ENCODE measurements at places on chromosomes 6 and 20.

DNA sequence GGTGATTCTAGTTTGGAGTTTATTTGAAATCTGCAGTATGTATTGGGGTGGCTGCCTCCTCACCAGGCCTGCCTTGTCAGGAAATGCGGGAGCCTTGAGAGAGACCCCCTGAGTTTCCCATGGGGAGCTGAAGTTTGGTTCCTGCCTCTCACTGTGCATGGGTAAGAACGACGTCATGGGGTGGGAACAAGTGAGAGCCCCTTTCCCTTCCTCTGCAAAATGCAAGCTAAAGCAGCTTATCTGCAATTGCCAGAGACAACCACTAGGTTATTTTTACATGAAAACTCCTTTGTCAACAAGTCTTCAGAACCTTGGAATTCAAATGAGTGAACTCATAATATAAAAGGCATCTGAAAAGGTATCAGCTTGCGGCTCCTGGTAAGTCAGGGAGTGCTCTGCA, 58.4 kb downstream of the TMEM170B start:
- peak; percentile 29 for DNase-seq

GRCh38 chr6:24960991-24961475, 25.3 kb upstream of the RIPOR2 start:
- no peak for DNase-seq

DNA sequence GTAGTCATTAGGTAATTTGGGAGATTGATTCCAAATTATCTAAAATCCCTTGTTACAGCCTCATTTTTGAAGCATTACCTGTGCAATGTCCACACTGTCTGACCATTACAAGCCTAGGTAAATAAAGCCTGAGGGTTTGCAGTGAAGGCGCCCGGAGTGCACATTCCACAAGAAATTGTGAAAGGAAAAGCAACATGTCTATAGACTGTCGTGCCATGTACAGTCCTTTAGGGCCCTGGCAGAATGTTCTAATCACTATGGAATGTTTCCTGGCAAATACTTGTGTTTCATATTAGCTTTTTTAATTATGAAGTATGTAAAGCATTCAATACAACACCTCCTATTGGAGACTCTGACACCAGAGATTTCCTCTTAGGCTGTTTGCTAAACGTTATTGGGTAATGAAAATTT, 28.9 kb downstream of the PREP start:
- no peak for DNase-seq

GRCh38 chr6:50211582-50211981, 161.9 kb upstream of the DEFB112 start:
- DNase-seq = no peak

- DNase-seq = no peak
Observed at GRCh38 chr20:10987651-10988383, 314.0 kb upstream of the JAG1 start.

DNA sequence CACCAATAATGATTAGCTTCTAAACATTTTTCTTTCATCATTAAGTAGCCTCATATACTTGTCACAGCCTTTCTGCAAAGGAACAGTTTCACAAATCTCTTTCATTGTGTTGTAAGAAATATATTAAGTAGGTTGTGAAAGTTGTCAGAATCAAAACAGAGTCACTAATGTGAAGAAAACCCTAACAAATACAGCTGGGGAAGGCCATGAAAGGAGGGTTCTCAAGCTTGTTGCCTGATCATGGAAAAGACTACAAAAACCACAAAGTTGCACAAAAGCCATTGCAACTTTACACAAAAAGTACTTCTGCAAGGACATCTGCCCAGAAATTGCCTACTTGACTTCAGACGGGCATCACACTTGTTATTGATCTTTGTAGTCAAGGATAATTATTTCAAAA, 216.1 kb downstream of the ALDH8A1 start:
- no peak for DNase-seq

GRCh38 chr6:56579155-56579851, 63.4 kb downstream of the DST start:
- DNase-seq = no peak

- DNase-seq = no peak
Observed at GRCh38 chr6:163354085-163354484, 60.4 kb upstream of the QKI start.

DNA sequence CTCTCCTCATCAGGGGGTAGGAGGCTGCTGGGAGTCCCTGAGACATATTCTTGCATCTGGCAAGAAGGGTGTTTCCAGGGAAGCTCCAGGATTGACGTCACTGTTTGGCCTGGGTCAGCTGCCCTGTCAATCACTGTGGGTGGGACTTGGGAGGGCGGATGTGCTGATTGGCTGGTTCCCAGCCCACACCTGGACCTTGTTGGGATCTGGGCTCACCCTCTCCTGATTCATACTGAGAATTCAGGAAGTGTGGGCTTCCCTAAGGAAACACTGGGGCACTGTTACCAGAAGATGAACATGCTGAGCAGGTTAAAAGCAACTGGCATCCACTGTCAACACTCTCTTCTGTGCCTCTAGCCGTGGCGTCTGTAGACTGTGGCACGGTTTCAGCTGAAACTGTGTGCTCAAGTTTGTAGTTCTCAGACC, 36.5 kb downstream of the CDH26 start:
- DNase-seq = peak; percentile 40

- DNase-seq = no peak
Observed at GRCh38 chr6:111973927-111974639, 79.8 kb upstream of the CCN6 start.

GRCh38 chr20:1887321-1887720, 7.9 kb upstream of the SIRPA start:
- no peak for DNase-seq

DNA sequence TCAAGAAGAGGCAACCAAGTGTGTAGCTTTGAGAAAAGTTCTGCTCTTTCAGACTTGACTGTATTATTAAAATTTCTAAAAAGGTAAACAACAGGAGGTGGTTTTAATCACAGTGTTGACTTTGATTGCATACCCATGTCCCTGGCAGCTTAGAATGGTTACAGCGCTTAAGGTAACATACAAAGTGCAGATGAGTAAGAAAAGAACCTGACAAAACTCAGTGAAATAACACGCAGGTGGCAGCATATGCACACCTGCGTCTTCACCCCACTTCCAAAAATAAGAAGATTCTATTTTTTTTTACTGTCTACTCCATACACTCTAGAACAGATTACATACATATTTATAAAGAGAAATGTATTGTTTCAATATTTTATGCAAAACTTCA, 233.5 kb downstream of the GMPR start:
- DNase-seq = no peak

DNA sequence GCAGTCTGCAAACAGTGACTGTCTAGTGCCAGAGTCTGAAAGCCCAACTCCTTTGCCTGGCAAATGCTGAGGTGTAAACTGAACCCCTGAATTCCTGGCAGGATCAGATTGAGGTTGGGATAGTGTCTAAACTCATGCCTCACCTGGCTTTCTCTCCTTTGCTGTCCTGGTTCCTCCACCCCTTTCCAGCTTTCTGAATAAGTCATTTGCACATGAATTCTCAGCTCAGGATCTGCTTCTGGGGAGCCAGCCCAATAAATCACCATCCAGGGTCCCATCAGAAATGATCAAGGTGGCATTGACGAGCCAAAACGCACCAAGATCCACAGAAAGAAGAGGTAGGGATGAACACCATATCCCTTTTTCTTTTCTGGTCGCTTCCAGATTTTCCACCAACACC, 301.6 kb downstream of the LRFN2 start:
- peak; percentile 60 for DNase-seq

- DNase-seq = peak; percentile 79
Observed at GRCh38 chr6:3209114-3210023, 18.1 kb downstream of the TUBB2B start.

- DNase-seq = no peak
Observed at GRCh38 chr20:44081888-44082287, 105.1 kb downstream of the JPH2 start.

- no peak for DNase-seq
Observed at GRCh38 chr6:39197521-39197920, 31.8 kb downstream of the KCNK5 start.

DNA sequence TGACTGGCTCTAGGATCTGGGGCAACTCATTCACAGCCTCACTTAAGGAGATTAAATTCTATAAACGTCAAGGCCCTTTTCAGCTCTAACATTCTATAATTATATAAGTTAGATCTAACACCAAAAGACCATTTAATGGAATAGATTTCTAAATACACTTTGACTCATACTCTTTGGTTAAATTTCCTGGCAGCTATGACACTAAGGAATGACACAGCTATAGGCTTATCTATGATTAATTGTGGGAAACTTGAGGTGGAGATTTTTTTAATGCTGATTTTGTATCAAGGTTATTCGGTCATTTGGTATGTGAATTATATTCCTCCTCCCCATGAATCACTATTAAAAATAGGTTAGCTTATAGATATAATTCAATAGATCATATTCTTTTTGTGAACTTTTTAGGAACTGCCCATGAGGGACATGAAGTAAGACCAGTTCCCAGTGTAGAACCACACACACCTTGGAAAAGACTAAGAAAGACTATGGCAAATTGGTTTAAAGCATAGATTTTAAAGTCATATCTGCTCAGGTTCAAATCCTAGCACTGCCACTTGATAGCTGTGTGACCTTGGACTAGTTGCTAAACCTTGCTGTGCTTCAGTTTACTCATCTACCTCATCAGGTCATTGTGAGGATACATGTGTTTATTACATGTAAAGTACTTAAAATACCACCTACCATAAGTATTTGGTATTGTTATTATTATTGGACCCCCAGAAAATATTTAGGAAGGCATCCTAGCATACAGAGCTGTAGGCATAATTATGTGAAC, 116.0 kb downstream of the CRYBG1 start:
- no peak for DNase-seq

- no peak for DNase-seq
Observed at GRCh38 chr6:85389151-85389797, 60.6 kb upstream of the NT5E start.

DNA sequence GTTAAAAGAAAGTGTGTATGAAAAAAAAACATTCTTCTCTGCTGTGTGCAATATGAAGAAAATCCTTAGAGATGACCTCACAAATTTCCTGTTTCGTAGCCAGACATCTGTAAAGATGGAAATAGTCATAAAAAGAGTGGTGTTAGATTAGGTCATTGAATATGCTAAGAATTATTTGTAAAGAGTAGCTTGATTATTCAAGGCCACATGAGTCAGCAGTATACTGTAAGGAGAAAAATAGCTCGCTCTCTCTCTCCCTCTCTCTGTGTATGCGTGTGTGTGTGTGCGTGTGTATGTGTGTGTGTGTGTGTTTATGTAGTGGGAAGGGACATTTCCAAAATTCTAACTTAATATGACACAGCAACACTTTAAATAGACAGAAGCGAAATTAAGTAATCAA, 78.8 kb downstream of the PTCHD4 start:
- DNase-seq = peak; percentile 13

DNA sequence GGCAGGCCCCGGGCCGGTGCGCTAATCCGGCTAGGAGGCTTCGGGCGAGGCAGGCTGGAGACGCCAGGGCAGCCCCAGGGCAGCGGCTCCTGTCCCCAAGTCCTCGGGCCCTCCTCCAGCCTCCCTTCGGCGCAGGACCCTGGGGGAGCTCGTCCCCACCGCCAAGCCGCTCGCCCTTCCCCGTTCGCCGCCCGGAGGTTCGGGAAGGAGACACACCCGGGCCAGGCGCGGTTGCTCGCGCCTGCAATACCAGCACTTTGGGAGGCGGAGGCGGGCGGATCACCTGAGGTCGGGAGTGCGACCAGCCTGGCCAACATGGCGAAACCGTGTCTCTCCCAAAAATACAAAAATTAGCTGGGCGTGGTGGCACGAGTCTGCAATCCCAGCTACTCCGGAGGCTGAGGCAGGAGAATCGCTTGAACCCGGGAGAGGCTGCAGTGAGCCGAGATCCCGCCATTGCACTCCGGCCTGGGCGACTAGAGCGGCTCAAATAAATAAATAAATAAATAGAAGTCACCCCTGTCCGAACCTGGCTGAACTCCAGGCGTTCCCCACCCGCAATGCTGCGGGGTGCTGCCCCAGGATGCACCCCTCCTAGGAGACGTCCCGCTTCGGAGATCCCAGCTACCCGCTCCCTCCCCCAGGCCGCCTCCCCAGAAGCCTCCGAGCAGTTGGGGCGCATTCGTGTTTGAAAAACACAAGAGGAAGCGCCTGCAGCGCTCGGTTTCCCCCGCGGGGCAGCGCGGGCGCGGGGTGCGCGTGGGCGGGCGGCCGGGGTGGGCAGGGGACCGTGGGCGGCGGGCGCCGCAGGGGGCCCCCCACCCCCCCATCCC, 27.5 kb downstream of the SERPINB9 start:
- DNase-seq = no peak

- no peak for DNase-seq
Observed at GRCh38 chr6:112031960-112032359, 21.9 kb upstream of the CCN6 start.

- no peak for DNase-seq
Observed at GRCh38 chr20:23971310-23971709, 17.3 kb downstream of the GGTLC1 start.

DNA sequence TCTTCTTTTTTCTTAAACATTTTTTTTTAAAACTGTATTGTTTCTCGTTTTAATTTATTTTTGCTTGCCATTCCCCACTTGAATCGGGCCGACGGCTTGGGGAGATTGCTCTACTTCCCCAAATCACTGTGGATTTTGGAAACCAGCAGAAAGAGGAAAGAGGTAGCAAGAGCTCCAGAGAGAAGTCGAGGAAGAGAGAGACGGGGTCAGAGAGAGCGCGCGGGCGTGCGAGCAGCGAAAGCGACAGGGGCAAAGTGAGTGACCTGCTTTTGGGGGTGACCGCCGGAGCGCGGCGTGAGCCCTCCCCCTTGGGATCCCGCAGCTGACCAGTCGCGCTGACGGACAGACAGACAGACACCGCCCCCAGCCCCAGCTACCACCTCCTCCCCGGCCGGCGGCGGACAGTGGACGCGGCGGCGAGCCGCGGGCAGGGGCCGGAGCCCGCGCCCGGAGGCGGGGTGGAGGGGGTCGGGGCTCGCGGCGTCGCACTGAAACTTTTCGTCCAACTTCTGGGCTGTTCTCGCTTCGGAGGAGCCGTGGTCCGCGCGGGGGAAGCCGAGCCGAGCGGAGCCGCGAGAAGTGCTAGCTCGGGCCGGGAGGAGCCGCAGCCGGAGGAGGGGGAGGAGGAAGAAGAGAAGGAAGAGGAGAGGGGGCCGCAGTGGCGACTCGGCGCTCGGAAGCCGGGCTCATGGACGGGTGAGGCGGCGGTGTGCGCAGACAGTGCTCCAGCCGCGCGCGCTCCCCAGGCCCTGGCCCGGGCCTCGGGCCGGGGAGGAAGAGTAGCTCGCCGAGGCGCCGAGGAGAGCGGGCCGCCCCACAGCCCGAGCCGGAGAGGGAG, 580 bp downstream of the VEGFA start:
- DNase-seq = peak; percentile 76

- no peak for DNase-seq
Observed at GRCh38 chr6:143037470-143037869, 23.2 kb upstream of the AIG1 start.

- DNase-seq = no peak
Observed at GRCh38 chr6:452301-453067, 60.9 kb downstream of the IRF4 start.

GRCh38 chr20:51419231-51419630, 123.3 kb downstream of the NFATC2 start:
- no peak for DNase-seq

DNA sequence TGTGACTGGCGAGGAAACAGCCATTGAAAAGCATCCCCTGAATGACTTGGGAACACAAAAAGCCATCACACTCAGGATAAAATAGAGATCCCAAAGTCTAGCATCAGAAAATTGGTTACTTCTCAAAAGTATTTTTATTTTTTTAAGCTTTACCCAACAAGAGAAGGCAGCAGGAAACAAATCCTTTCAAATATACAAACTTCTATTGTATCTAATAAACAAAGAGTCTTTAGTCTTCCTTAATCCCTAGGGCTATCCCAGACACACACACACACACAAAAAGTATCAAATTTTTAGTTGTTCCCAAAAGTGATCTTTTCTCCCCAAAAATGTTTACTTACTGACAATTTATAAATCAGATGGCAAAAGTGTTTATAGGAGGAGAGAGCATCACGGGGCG, 33.2 kb upstream of the MARCKS start:
- no peak for DNase-seq

All from NCI-H526 (cell line).